T-helper 17 cell (primary cell): ENCODE measurements at places on chromosomes 4 and X. TPM values are rescaled to one million over a fixed set of nuclear protein-coding genes. Genes with fewer than 3 reads are reported as not detected.

DNA sequence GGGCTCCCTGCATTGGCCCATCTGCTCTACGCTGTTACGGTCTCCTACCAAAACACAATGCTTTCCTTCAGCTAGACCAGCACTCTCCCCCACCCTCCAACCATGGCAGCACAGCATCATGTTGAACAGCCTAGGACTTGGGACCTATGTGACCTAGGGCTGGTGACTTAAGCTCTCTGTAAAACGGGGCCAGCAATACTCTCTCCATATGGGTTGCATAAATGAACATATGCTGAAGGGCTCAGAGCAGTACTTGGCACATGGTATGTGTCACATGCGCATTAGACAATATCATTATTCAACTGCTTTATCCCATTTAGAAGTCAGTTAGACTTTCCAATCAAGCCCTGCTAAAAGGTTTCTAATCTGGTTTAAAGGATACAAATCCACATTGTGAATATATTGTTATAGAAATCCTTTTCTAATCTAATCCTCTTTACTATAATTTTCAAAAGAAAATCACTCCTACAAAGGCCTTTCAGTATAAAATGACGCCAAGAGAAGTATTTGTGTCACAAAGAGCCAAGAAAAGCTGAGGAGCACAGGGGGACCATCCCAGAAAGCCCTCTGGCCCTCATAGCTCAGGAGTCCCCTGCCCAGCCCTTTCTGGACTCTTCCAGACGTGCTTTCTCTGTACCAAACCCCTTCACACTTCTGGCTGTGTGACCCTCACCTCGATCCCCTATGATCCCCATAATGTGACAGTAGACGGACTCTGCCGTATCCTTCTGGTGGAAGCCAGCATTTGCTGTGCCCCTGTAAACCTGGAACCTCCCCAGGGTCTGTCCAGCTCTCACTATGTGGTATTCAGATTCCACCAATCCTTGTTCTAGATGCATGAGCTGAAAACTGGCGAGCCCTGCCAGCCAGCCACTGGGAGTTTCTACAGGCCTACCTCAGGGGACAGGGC lies 42.3 kb downstream of the NSG1 start:
- DNase-seq = no peak
- peaks cover 2% of the 10 kb centered on the region for H3K36me3 ChIP-seq
- peaks cover 17% of the 10 kb centered on the region for H3K4me1 ChIP-seq
- H3K4me3 ChIP-seq = no peak overlapping the region
- no peaks in the 10 kb centered on the region for H3K27me3 ChIP-seq

GRCh38 chr4:10599574-10599973 lies 85.0 kb downstream of the CLNK start:
- no peak overlapping the region for H3K4me3 ChIP-seq
- peaks cover 2% of the 10 kb centered on the region for H3K36me3 ChIP-seq
- H3K27me3 ChIP-seq = peaks cover 28% of the 10 kb centered on the region
- no peaks in the 10 kb centered on the region for H3K4me1 ChIP-seq
- H3K27ac ChIP-seq = no peak overlapping the region
- no peak for DNase-seq

DNA sequence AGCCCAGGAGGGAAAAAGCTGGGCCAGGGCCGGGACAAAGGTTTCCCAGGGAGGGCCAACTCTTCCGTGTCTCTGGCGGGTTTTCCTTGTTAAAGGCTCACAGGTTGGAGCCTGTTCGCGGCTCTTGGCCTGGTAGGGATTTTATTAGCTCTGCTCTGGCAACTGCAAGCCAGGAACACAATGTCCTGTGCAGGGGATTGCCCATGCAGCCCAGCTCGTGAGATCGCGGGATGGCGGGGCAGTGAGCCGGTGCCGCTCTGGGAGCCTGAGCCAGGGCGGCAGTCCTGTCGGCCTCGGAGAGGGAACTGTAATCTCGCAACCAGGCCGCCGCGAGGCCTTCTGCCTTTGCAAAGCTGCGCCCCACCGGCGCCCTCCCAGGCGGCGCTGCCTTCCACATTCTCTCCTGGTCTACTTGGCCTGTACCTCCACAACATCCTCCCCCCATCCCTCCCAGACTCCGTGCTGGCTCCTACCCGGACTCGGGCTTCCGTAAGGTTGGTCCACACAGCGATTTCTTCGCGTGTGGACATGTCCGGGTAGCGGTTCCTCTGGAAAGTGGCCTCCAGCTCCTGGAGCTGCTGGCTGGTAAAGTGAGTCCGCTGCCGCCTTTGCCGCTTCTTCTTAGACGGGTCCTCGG lies 2.1 kb downstream of the PITX2 start:
- peaks cover 97% of the 10 kb centered on the region for H3K27me3 ChIP-seq
- peaks cover 2% of the 10 kb centered on the region for H3K36me3 ChIP-seq
- peaks cover 2% of the 10 kb centered on the region for H3K4me1 ChIP-seq
- H3K4me3 ChIP-seq = peak overlapping the region; percentile 4
- DNase-seq = no peak

DNA sequence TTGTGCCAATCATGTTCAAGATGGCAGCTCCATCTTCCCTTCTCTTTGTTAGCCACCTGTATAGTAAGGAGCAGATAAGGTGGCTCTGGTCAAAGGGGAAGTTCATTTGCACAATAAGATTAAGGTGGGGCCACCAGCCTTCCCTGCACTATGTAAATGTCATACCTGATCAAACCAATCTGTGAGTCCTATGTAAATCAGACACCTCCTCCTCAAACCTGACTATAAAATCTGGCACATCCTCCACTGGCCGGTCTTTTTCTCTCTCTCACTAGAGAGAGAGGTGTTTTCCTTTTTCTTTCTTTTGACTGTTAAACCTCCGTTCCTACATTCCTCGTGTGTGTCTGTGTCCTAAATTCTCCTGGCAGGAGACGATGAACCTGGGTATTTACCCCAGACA lies 572.5 kb upstream of the AADAT start:
- no peaks in the 10 kb centered on the region for H3K4me1 ChIP-seq
- no peak overlapping the region for H3K27ac ChIP-seq
- no peak for DNase-seq
- H3K4me3 ChIP-seq = no peak overlapping the region
- H3K36me3 ChIP-seq = no peaks in the 10 kb centered on the region

GRCh38 chrX:40303256-40304077 lies 205.7 kb upstream of the BCOR start:
- peaks cover 13% of the 10 kb centered on the region for H3K4me1 ChIP-seq
- no peak overlapping the region for H3K4me3 ChIP-seq
- H3K36me3 ChIP-seq = no peaks in the 10 kb centered on the region
- no peaks in the 10 kb centered on the region for H3K27me3 ChIP-seq
- no peak overlapping the region for H3K27ac ChIP-seq

DNA sequence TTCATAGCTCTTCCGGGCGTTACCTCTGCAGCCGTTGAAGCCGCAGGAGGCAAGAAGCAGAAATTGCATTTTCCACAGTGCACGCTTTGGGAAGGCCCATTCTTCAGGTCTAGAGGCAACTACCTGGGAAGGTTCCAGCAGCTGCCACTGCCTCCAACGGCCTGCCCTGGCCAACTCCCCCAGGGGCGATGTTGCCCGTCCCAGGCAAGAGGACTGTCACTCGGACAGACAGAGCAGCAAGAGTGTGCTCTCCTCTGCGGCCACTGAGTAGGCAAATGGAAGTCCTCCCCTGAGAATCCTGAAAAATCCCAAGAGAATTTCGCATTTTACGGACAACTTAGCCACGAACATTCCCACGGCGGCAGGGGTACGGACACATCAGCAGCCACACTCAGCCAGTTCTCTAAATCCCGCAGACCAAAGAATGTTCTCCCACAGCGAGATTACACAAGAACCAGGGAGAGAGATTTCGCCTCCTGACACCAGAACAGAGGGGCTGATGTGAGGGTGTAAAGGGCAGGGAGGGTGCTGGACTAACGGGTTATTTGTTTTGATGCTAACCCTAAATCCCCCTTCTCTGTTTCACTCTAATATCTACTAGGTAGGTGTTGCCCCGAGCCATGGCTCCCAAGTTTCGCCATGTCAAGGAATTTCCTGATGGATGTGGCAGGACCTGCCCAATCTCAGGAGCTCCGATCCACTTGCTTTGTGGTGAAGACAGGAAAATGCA lies 63.8 kb downstream of the SEPSECS start:
- peaks cover 14% of the 10 kb centered on the region for H3K27me3 ChIP-seq
- H3K36me3 ChIP-seq = no peaks in the 10 kb centered on the region
- H3K27ac ChIP-seq = no peak overlapping the region
- no peak overlapping the region for H3K4me3 ChIP-seq
- DNase-seq = no peak

- DNase-seq = no peak
- no peak overlapping the region for H3K27ac ChIP-seq
- no peaks in the 10 kb centered on the region for H3K4me1 ChIP-seq
- no peaks in the 10 kb centered on the region for H3K36me3 ChIP-seq
Observed at GRCh38 chr4:138666366-138666765, 349.2 kb upstream of the NOCT start.

- H3K27me3 ChIP-seq = no peaks in the 10 kb centered on the region
- H3K4me3 ChIP-seq = no peak overlapping the region
- no peaks in the 10 kb centered on the region for H3K36me3 ChIP-seq
- H3K27ac ChIP-seq = no peak overlapping the region
Observed at GRCh38 chr4:77635246-77635645, 29.6 kb downstream of the CXCL13 start.

GRCh38 chr4:75053352-75053751 lies 120.4 kb downstream of the PARM1 start:
- no peaks in the 10 kb centered on the region for H3K4me1 ChIP-seq
- H3K27ac ChIP-seq = no peak overlapping the region
- no peak overlapping the region for H3K4me3 ChIP-seq
- no peak for DNase-seq
- peaks cover 1% of the 10 kb centered on the region for H3K27me3 ChIP-seq

DNA sequence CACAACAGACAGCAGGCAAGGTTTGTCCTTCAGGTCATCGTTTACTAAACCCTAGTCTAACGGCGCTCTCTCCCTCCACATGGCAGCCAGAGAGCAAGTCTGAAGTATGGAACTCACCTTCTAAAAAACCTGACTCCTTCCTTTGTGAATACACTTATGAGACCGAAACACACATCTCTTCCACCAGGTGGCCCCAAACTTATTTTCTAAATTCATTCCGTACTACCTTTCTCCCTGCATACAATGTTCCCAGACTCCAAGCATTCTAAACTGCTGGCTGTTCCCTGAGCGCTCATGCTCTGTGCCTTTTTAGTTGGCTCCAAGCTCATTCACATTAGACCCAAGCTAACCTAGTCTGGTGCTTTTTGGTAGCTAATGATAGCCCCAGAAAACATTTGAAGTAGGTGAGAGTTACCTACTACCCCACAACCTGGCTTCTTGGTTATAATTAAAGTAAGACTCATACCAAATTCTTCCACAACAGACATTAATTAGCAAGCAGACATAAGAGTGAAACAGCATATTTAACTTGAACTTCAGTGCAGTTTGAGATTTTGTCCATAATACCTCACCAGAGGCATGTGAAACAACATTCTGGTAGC lies 67.6 kb upstream of the DCLK2 start:
- no peak overlapping the region for H3K27ac ChIP-seq
- no peak overlapping the region for H3K4me3 ChIP-seq
- no peak for DNase-seq
- peaks cover 4% of the 10 kb centered on the region for H3K27me3 ChIP-seq
- H3K36me3 ChIP-seq = no peaks in the 10 kb centered on the region

DNA sequence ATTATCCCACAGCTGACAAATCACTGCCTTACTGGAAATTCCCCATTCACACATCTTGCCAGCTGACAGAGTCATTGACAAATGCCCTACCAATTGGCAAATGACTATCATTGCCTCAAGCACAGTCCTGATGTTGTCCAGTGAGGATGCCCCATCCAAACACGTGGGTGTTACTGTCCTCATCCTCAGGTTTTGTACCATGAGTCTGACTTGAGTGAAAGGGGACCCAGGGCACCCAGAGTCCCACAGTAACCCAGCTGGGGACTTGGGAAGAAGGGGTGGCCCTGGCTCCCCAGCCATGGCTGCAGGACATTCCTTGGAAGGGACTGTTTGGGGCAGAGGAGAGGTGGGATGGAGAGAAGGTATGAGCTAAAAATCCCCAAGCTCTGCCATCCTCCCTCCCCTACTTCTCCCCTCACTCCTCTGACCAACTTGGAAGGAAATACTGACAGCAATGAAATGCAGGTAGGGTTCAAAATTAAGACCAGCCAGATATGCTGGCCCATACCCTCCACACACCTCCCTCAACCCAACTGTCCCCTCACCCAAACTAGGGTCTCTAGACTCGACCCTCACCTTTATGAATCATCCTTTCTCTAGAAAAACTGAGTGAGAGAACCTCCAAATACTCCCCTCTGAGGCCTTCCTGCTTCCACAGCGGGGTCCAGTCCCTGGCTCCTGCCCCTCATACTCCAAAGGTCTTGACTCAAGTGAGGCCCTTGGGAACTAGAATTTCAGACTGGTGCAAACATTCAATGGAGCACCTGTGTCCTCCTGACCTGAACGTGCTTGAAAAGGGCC lies 5.1 kb downstream of the TIMP1 start:
- H3K36me3 ChIP-seq = peaks cover 5% of the 10 kb centered on the region
- no peak overlapping the region for H3K4me3 ChIP-seq
- H3K27ac ChIP-seq = no peak overlapping the region
- no peaks in the 10 kb centered on the region for H3K27me3 ChIP-seq

GRCh38 chr4:6910960-6911874 lies 1.6 kb downstream of the TBC1D14 start:
- H3K27me3 ChIP-seq = no peaks in the 10 kb centered on the region
- no peak for DNase-seq
- peak overlapping the region; percentile 92 for H3K27ac ChIP-seq
- H3K4me3 ChIP-seq = peak overlapping the region; percentile 97

DNA sequence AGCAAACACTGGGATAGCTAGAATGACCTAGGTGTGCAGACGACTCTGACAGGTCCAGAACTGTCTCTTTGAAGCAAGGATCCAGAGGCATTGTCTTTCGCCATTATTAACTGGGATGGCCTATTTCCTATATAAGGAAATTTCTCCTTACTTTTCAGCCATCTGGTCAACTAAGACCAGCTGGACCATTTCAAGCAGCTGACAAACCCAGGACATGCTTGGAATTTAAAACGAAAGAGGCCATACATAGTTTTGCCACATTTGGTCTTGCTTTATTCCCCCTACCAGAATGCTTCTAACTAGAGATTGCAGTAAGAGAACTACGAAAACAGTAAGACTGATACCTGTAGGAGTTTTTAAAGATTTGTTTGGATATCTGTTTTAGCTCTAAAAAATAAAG lies 87.0 kb downstream of the GLRA2 start:
- H3K27ac ChIP-seq = no peak overlapping the region
- no peaks in the 10 kb centered on the region for H3K36me3 ChIP-seq
- H3K4me1 ChIP-seq = no peaks in the 10 kb centered on the region
- H3K4me3 ChIP-seq = no peak overlapping the region
- H3K27me3 ChIP-seq = no peaks in the 10 kb centered on the region
- DNase-seq = no peak

- H3K36me3 ChIP-seq = no peaks in the 10 kb centered on the region
- H3K4me3 ChIP-seq = no peak overlapping the region
- H3K27me3 ChIP-seq = no peaks in the 10 kb centered on the region
- no peaks in the 10 kb centered on the region for H3K4me1 ChIP-seq
- no peak for DNase-seq
Observed at GRCh38 chr4:181971411-181971810, 271.8 kb upstream of the TENM3 start.

GRCh38 chr4:1061760-1062159 lies 50.3 kb downstream of the FGFRL1 start:
- H3K4me3 ChIP-seq = no peak overlapping the region
- H3K27me3 ChIP-seq = peaks cover 79% of the 10 kb centered on the region
- no peak overlapping the region for H3K27ac ChIP-seq
- peaks cover 2% of the 10 kb centered on the region for H3K36me3 ChIP-seq
- no peak for DNase-seq

The AMER1 gene
- 3.8 TPM for total RNA-seq

The ZDHHC15 gene
- not detected for total RNA-seq

The RPA4 gene
- total RNA-seq = 0.42 TPM

The FAM53A gene
- 3.1 TPM for total RNA-seq

The POLN gene
- total RNA-seq = 3.9 TPM

The TENM3 gene
- not detected for total RNA-seq

The F8A3 gene
- 19.0 TPM for total RNA-seq

The SSX2 gene
- not detected for total RNA-seq

The TBX22 gene
- not detected for total RNA-seq
